ENCODE measurements at places on chromosomes 7 and 10. TPM values are rescaled to one million over a fixed set of nuclear protein-coding genes. Genes with fewer than 3 reads are reported as not detected.

DNA sequence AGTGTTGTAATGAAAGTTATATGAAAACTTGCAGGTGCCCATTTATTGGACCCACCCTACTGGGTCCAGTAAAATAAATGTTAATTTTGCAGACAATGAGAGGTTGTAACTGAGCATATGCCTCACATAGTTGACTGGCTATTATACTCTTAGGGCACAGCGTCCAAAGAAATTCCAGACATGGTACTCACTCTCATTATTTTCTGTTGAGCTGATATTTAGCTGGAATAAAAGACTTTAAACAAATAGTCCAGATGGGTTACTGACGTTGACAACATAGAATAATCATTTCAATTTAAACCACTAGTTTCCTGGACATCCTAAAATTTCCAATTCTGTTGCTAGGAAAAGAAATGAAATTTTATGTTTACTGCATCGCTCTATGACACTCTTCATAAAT lies 174.5 kb downstream of the ZNF365 start:
- no peak for DNase-seq
- H3K4me3 ChIP-seq = no peak overlapping the region
- H3K27ac ChIP-seq = no peak overlapping the region
- H3K4me1 ChIP-seq = no peaks in the 10 kb centered on the region
- no peaks in the 10 kb centered on the region for H3K36me3 ChIP-seq
- H3K27me3 ChIP-seq = no peaks in the 10 kb centered on the region

The GPR158 gene
- not detected for total RNA-seq

The GNG11 gene
- total RNA-seq = 208 TPM

The GIMAP1 gene
- 11.8 TPM for total RNA-seq

DNA sequence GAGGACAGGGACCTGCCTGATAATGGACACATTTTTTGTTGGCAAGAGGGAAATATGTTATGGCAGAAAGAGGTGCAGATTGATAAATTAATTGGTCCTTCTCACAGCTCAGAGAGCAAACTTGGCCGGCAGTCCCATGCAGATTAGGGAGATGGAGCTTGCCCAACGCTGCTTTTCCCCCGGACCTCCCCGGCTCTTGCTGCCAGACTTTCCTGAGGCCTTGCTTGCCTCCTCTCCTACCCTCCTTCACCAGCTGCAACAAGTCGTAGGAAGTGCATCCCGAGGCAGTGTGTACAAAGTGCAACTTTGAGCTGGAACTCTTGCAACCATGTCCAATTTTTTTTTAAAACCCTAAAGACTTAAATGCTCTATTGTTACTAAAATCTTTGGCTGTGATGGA lies 215.5 kb downstream of the LRMDA start:
- peaks cover 3% of the 10 kb centered on the region for H3K27me3 ChIP-seq
- no peaks in the 10 kb centered on the region for H3K4me1 ChIP-seq
- H3K27ac ChIP-seq = no peak overlapping the region
- no peak overlapping the region for H3K4me3 ChIP-seq

Measured in endothelial cell of umbilical vein (primary cell).